ENCODE measurements at places on chromosomes 11 and 22.

- no peak for DNase-seq
Observed at GRCh38 chr11:120649316-120649715, 137.8 kb downstream of the GRIK4 start.

DNA sequence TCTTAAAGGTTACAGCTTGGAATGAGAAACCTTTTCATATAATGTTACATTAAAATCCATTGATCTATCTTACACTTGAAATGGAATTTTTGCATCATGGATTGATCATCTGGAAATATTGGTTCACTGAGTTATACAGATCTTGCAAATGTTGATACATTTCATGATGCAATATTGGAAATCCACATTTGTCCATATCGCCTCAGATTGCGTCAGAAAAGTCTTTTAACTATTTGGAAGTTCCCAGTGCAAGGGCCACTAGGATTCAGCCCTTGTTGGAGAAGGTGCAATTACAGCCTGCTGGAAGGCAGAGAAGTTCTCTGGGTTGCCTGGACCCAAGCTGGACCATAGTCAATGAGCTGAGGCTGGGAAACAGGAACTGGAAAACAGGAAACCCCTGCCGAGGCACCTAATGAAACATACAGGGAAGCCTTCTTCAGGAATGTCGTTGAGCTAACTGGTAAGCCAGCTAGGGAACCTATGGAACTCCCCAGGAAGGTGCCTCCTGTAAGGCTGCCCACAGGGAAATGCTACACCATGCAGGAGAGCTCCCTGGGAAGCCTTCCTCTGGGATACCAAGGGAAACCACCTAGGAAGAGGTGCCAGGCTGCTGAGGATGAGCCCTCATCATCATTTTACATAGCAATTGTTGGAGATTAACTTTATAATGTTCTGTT, 600.4 kb upstream of the CADM1 start:
- no peak for DNase-seq

GRCh38 chr11:72781313-72782080, 12.3 kb downstream of the STARD10 start:
- no peak for DNase-seq

DNA sequence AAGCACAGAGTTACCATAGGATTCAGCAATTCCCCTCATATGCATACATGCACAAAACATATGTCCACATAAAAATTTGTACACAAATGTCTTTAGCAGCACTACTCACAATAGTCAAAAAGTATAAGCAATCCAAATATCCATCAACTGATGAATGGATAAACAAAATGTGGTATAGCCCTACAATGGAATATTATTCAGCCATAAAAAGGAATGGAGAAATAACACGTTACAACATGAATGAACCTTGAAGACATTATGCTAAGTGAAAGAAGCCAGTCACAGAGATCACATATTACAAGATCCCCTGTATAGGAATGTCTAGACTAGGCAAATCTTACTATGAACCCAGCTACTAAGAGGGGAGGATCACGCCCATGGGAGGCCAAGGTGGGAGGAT, 7.2 kb downstream of the PRR14L start:
- DNase-seq, result no peak

GRCh38 chr22:48053973-48054372, 1291.5 kb downstream of the TBC1D22A start:
- no peak for DNase-seq

GRCh38 chr11:113562981-113563461, 87.8 kb upstream of the DRD2 start:
- DNase-seq, result no peak

DNA sequence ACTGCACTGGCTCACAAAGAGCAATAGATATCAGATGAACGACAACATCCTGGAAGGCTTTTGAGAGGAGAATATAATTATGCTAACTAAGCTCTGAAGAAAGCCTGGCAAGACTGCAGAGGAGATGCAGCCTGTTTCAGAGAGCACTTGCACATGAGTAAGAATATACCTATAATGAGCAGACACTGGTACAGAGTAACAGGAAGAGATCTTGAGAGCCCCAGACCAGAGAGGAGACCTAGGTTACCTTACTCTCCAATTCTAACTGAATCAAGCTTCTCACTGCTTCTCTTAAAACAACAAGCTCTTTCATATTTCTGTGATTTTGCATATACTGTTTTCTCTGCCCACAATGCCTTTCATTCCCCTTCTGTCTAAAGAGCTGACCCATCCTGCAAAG, 66.5 kb downstream of the FAM168A start:
- no peak for DNase-seq

GRCh38 chr11:102346456-102346747, 612 bp upstream of the BIRC2 start:
- no peak for DNase-seq

GRCh38 chr11:22161489-22161888, 31.4 kb upstream of the ANO5 start:
- DNase-seq, result no peak

DNA sequence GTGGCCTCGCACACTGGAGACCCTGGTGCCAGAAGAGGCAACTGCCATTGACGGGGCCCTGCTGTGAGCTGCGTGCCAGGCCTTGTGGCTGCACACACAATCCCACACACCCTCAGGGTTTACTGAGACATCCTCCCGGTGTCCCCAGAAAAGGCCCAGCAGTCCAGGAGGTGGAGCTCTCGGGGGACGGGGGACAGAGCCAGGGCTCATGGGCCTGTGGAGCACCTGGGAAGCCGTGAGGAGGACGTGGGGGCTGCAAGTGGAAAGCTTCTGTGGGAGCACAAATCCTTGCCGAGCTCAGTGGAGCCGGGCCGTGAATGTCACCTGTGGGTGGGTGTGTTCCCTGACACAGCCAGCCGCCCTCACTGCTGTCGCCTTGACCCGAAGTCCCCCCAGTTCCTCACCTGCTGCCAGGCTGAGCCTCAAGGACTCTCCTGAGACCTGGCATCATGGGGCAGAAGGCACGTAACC, 609.7 kb downstream of the TBC1D22A start:
- DNase-seq, result no peak

DNA sequence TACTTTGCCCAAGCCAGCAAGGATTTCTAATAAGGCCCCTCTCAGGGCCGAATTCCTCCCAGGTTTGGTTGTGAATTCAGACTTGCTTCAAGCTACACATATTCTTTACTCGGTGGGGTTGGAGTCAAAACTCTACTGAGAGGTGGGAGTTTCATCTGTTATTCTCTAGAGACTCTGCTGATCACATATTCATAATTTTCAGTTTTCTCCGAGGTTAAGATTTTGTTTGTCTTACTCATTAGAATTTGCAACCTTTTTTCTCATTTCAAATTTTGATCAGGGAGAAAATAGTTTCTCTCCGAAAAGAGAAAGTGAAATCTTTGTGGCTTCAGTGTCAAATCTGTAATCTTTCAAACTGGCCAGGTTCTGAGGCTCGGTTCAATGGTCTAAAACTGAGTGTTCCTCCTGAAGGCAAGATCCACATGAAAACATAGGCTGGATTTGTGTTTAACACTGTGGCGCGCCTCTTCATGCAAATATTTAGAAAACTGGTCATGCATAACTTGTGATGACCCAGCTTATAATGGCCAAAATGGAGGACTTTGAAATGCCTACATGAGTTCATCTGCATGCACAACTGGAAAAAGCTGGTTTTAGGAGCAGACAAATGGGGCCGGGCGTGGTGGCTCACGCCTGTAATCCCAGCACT, 21.5 kb upstream of the GSTP1 start:
- no peak for DNase-seq

DNA sequence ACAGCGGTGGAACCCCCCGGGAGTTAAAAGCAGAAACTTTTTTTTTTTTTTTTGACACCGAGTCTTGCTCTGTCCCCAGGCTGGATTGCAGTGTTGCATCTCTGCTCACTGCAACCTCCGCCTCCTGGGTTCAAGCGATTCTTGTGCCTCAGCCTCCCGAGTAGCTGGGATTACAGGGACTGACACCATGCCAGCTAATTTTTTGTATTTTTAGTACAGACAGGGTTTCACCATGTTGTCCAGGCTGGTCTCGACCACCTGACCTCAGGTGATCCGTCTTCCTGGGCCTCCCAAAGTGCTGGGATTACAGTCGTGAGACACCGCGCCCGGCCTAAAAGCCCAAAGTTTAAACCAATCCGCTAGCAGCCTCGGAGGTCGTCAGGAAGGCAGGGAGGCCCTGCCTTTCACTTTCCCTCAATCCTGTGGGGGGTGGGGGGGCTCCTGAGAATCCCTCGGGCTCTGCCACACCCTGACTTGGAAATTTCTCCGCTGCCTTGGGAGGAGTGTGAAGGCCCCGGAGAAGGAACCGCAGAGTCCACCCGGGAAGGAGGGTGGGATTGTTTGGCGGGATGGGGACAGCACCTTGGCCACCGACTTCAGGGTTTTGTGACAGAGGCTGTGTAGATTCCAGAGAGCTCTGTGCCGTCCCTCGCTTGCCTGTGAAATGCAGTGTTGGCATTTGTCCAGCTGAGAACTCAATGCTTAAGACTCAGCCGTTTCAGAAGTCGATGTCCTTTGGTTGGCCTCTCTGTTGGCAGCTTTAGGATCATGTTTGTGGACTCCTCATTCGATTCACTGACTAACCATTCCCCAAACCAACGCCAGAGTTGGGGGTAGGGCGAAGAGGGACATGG, 1.0 kb downstream of the ARHGAP8 start:
- no peak for DNase-seq

DNA sequence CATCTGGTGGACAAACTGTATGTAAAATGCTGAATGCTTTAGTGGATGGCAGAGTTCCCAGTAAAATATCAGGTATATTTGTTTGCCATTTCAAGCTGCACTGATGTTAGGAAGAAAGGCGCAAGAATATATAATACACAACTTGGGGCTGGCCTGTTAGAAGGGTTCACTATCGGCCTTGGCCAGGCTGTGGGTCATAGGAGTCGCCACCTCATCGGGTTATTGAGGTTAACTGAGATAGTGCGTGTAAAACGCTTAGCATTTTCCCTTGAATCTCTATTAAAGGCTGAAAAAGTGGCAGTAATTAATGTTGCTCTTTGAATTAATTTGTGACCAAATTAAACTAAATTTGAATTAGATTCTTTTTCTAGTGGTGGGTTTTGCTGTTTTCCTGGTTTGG, 5.1 kb downstream of the FAM118A start:
- no peak for DNase-seq

DNA sequence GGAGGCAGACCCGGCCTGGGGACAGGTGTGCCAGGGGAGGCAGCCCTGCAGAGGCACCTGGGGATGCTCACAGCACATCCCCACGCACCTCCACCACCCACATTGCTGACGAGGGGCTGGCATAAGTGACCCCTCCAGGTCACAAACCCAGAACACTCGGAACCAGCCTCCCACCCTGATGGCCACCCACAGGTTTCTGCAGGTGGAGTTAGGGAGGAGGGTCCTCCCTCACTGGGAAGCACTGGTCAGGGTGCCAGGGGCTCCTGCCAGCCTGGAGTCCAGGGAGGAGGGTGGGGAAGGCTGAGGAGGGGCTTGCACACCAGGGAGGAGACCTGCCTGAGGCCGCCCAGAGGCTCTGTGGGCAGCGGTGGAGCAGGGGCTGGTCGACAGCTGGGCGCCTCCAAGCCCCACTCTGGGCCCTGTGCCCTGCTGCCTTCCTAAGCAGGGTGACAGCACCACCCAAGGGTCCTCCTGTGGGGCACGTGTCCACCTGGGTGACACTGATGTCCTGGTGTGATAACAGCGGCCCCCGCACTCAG, 51.0 kb upstream of the CARS1 start:
- no peak for DNase-seq

- DNase-seq, result no peak
Observed at GRCh38 chr11:60924906-60925853, 920 bp downstream of the TMEM132A start.

DNA sequence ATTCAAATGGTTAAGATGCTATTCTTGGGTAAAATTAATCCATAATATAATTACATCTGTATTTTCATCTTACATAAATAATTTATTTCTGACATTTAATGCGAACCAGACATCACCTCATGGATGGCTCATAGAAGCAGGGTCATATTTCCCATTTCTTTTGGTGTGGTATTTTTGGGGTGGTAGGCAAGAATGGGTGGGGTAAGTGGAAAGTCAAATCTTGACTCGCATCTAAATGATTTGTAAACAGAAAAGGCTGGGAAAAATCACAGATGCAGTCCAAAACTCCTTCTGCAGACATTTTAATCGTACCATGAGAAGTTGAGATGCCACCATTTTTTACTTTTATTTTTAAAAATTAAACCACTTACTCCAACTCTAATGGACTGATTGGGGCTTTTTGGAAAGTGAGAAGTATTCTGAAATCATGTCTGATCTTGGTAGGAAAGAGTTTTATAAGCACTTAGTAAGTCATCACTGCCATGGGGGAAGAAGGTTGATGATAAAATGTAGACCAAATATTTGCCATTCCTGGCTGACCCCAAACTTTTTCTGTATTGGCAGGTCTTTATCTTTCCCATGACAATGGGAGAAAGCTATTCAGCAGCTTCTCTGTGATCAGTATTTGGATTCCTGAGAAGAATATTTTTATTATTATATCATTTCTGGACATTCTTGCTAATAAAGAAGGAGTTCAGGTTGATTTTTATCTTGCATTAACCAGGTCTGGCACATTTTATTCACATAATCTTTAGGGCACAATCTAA, 47.2 kb upstream of the BLID start:
- no peak for DNase-seq

GRCh38 chr11:92697461-92698312, 271.8 kb upstream of the MTNR1B start:
- DNase-seq, result no peak

DNA sequence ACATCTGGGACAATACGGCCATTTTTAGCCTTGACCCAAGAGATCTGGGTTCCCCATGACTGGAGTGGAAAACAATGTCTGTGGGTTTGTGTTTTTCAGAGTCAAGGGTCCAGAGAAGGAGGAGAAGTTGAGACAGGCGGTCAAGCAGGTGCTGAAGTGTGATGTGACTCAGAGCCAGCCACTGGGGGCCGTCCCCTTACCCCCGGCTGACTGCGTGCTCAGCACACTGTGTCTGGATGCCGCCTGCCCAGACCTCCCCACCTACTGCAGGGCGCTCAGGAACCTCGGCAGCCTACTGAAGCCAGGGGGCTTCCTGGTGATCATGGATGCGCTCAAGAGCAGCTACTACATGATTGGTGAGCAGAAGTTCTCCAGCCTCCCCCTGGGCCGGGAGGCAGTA, 15.7 kb downstream of the NNMT start:
- DNase-seq, result no peak

DNA sequence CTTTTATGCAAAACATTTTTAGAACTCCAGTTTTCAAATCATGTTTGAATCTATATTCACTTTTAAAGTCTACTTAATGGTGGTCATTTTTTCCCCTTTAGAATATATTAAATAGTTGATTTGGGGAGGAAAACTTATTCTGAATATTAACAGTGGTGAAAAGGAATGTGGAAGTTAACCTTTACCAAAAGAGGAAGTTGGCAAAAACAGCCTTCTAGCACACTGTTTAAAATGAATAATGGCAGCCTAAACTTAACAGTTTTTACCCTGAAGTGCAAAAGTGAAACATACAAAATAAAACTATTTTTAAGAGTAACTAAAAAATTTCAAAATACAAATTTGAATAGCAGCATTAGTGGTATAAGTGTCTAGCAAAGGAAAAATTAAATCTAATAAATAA, 86.4 kb downstream of the GRK3 start:
- no peak for DNase-seq
